CD4-positive, alpha-beta memory T cell (primary cell): ENCODE measurements at places on chromosomes 5 and 9. TPM values are rescaled to one million over a fixed set of nuclear protein-coding genes. Genes with fewer than 3 reads are reported as not detected.

Gene SLC22A5
- total RNA-seq: 8.9 TPM

Gene CCDC127
- 7.7 TPM for total RNA-seq

Gene PIP5KL1
- 0.72 TPM for total RNA-seq

Gene ANKH
- 161 TPM for total RNA-seq

Gene GARIN3
- total RNA-seq: not detected

- H3K27me3 ChIP-seq: no peaks in the 10 kb centered on the region
- H3K36me3 ChIP-seq: no peaks in the 10 kb centered on the region
- no peak overlapping the region for H3K4me3 ChIP-seq
- no peak overlapping the region for H3K27ac ChIP-seq
- DNase-seq: no peak
These were observed 75.0 kb downstream of the TTC39B start for GRCh38 chr9:15231788-15232635.

GRCh38 chr9:128714586-128715435 lies 9.1 kb downstream of the ZDHHC12 start:
- no peaks in the 10 kb centered on the region for H3K27me3 ChIP-seq
- H3K36me3 ChIP-seq: no peaks in the 10 kb centered on the region
- H3K4me3 ChIP-seq: no peak overlapping the region
- H3K4me1 ChIP-seq: no peaks in the 10 kb centered on the region
- no peak for DNase-seq

GRCh38 chr5:139745800-139746690 lies 49.6 kb upstream of the PSD2 start:
- DNase-seq: peak; percentile 41
- no peak overlapping the region for H3K4me3 ChIP-seq
- H3K36me3 ChIP-seq: no peaks in the 10 kb centered on the region
- no peak overlapping the region for H3K27ac ChIP-seq
- H3K27me3 ChIP-seq: no peaks in the 10 kb centered on the region

DNA sequence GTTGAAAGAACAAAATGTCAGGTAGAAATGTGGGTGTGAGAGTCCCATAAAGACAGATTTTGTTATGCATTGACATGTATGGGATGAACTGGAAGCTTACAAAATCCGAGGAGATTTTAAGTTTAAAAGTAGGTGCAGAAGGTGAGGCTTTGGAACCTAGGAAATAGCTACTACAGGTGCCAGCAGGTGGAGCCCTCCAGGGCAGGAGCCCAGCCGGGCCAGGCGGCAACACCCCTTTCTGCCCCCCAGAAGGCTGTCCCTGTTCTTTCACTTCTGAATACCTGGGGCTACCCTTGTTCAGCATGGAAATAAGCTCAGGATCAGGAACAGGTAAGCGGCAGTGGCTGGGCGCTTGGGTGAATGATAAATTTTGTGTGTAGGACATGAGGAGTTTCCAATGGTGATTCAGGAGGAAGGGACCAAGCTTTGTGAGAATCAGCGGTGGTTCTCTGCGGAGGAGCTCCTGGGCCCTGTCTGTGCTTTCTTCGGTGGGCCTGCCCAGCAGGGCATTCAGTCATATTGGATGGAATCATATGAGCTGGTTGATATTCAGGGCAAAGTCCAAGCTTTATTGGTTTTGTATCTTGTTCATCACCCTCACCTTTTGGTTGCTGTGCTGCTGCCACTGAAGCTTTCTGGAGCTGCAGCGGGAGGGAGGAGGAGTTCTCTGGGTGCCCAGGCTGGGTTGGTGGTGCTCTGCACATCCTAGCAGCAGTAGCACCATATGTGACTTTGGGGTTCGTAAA lies 12.3 kb downstream of the PCBD2 start:
- DNase-seq: no peak
- H3K4me1 ChIP-seq: peaks cover 7% of the 10 kb centered on the region
- H3K27ac ChIP-seq: no peak overlapping the region
- H3K27me3 ChIP-seq: no peaks in the 10 kb centered on the region
- no peak overlapping the region for H3K4me3 ChIP-seq
- peaks cover 23% of the 10 kb centered on the region for H3K36me3 ChIP-seq

DNA sequence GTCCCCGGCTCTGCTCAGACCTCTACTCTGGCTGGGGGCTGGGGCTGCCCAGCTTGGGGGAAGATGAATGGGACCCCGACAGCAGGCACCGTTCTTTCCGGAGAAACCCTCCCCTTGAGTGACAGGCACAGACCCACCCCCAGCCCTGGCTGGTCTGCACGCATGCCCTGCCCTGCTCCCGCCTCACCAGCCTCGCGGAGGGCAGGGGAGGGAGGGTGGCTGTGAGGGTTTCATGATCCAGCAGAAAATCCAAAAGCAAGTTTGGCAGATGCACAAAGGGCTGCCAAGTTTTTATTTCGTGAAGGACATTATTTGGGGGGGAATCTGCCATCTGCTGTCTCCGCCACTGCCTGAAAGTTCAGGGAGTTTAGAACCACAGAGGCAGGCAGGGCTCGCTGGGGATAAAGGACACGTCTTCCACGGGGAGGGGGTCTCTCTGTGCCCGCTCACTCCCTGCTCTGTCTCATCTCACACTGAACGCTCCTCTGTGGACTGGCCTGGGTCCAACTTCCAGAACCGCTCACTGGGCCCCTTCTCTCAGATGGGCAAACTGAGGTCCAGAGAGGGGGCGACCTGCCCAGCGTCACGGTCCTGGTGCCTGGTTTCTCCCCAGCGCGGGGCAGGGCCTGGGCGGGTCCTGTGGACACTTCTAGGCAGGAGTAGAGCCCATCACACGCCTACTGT lies 92.9 kb downstream of the RXRA start:
- H3K27ac ChIP-seq: no peak overlapping the region
- DNase-seq: no peak
- H3K4me3 ChIP-seq: no peak overlapping the region
- H3K27me3 ChIP-seq: no peaks in the 10 kb centered on the region

GRCh38 chr9:5470122-5470521 lies 19.8 kb downstream of the CD274 start:
- DNase-seq: no peak
- H3K4me3 ChIP-seq: no peak overlapping the region
- H3K4me1 ChIP-seq: no peaks in the 10 kb centered on the region
- peaks cover 9% of the 10 kb centered on the region for H3K36me3 ChIP-seq
- no peaks in the 10 kb centered on the region for H3K27me3 ChIP-seq
